HT-29 (cell line): ENCODE measurements at places on chromosomes 2 and 18.

DNA sequence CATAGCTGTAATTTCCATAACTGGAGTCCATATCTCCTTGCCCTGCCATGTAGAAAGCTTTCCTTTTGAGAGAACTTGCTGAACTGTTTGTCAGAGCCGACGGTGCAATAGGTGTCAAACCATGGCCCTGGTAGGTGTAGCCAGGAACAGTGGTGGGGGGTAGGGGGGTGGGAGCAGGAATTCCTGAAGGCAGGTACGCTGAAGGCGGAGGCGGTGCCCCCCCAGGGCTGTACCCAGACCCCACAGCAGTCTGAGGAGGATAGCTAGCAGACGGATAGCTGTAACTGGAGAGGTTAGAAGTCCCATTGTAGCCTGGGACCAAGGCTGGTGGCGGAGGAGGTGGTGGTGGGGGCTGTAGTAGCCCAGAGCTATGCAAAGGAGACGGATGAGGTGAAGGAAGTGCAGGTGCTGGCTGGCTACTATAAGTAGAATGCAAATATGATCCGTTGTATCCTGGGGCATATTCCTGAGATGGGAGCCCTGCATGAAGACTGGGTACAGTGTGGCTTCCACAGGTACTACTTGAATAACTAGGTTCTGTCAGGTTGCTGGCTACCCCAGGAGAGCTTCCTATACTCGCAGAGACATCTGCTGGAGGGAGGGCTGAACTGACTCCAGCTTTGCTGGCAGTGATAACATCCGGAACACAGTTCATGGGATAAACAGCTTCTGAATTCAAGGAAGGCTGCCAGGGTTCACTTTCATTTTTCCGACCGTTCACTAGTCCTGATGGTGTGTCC, 124.8 kb downstream of the FIGN start:
- DNase-seq = peak; percentile 66

DNA sequence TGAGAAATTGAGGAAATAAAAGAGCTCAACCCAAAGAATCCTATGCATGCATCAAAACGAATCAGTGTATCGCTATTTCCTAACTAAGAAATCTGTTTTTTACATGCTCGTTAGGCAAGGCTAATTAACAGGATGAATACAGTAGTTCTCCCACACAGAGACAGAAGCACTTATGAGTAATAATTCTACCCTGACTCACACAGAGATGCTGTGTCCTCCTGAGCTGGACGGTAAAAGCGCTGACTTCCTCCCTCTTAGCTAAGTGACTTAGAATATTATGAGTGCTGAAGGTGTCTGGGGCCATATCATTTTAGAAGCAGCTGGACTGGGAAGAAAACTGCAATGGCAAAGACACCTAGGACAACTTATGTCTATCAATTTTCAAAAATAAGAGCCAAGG, 18.5 kb downstream of the PLEKHM3 start:
- DNase-seq = no peak

DNA sequence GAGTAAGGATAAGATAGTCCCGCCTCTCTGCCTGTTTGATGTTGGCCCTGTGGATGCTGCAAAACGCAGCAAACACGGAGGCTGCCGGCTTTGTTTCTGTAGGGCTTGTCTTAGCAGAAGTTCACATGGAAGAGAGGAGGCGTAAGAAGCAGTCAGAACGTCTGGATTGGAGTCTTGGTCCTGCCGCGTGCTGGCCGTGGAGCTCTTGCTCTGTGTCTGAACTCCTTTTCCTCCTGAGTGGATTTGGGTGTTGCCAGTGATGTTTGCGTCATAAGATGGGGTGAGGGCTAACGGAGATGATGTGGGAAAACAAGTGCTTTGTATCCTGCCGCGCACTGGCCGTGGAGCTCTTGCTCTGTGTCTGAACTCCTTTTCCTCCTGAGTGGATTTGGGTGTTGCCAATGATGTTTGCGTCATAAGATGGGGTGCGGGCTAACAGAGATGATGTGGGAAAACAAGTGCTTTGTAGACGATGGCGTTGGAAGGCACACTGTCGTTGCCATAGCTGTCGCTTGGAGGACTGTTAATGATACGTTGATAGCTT, 240.9 kb downstream of the AGAP1 start:
- no peak for DNase-seq

- DNase-seq = no peak
These were observed 179.0 kb downstream of the LPIN1 start for GRCh38 chr2:11925295-11926066.

GRCh38 chr2:195561116-195561921, 95.7 kb upstream of the SLC39A10 start:
- DNase-seq = peak; percentile 18

- DNase-seq = no peak
These were observed 58.9 kb downstream of the SH3RF3 start for GRCh38 chr2:109187711-109188495.

DNA sequence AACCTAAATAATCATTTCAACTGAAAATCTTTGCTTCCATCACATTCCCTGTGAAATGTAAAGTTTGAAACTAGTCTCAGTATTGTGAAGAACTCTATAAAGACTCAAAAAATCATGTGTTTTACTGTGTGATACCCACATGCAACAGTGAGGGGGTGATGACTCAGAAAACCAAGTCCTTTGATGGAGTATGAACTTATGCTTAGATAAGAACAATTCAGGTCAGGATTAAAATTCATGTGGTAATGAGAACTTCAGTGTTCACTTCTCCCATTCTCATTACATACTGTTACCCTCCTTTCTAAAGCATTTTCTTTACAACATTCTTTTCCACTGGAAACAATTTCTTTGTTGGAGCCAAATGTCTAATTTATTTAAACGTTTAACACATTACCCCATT, 360.2 kb downstream of the FSIP2 start:
- DNase-seq = no peak

- DNase-seq = no peak
These were observed 50.0 kb upstream of the GPR39 start for GRCh38 chr2:132366421-132367180.

DNA sequence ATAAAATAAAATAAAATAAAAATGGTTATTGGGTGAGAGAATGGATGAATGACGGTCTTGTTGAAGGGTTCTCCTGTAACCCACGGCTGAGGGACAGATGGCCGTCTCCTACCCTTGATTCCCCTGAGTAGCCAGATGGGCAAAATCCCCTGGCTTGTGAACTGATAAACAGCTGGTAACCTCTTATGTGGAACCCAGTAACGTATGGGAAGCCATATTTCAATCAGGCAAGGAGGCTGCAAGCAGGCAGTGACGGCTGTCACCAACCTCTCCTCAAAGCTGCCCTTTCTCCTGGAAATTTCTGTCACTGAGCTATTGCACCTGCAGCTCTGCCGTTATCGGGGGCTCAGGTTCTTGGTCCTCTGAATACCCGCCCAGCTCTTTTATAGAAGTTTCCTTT, 165.3 kb upstream of the SMAD2 start:
- no peak for DNase-seq

- no peak for DNase-seq
These were observed 4.5 kb downstream of the NOL4 start for GRCh38 chr18:34220081-34220815.

DNA sequence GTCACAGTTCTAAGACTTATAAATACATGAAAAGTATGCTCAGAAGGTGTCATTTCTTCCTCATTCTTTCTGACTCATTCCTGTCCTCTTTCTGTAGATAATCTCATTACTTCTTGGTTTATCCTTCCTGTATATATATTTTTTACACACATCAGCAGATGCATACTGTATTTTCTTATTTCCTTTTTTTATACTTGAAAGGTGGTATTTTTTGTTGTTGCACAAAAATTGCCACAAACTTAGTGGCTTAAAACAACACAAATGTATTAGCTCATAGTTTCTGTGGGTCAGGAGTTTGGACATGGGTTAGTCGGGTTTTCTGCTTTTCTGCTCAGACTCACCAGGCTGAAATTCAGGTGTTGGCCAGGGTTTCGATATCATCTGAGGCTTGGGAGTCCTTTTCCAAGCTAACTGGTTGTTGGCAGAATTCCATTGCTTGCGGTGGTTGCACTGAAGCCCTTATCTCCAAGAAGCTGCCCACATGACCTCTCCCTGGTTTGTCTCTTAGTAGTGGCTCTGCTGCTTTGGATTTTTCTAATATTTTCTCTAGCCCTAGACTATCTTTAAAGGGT, 162.6 kb downstream of the FMNL2 start:
- DNase-seq = peak; percentile 65

GRCh38 chr2:236568922-236569572, 578 bp upstream of the ACKR3 start:
- DNase-seq = no peak

DNA sequence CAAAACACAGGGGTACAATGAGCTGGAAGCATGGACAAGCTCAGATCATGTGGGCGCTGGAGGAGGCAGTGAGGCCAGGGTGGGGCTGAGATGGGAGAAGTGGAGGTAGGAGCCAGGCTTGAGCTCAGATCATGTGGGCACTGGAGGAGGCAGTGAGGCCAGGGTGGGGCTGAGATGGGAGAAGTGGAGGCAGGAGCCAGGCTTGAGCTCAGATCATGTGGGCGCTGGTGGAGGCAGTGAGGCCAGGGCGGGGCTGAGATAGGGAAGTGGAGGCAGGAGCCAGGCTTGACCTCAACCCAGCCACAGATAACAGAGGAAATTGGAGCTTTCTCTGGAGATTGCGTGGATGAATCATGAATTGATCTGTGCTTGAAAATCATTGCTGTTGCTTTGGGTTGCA, 48.3 kb upstream of the TMEM18 start:
- no peak for DNase-seq

DNA sequence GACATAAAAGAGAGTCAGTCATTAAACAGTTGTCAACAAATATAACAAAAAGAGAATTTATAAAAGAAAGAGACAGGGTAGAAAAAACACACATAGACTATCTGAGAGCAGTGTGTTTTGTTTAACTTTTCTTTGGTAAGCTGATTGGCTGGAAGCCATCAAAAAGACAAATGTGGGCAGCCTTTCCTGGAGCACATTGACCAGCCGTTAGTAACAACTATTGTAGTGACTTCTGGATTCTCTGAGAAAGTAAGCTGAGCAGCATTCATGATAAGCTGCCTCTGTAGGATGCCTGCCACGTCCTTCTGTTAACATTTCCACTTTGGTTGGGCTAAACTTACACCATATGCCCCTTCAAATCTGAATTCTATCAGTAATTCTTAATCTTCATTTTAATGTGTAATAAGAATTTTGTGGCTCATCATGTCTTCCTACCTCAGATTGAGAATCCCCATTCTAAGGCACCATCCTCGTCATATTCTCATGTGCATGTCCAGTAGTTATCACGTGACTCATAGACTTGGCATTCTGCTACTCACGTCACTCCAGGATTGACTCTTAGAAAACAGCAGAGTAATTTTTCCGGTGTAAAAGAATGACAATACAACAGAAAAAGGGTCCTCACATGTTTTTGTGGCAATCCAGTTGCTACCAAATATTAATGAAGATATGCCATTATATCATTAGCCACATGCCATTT, 43.4 kb upstream of the DNAJC10 start:
- DNase-seq = no peak

GRCh38 chr18:13520306-13520705, 206.1 kb downstream of the FAM210A start:
- DNase-seq = no peak

GRCh38 chr2:189171956-189172609, 7.5 kb downstream of the COL5A2 start:
- DNase-seq = no peak

- no peak for DNase-seq
These were observed 819 bp downstream of the ANKRD44 start for GRCh38 chr2:197309691-197310231.

DNA sequence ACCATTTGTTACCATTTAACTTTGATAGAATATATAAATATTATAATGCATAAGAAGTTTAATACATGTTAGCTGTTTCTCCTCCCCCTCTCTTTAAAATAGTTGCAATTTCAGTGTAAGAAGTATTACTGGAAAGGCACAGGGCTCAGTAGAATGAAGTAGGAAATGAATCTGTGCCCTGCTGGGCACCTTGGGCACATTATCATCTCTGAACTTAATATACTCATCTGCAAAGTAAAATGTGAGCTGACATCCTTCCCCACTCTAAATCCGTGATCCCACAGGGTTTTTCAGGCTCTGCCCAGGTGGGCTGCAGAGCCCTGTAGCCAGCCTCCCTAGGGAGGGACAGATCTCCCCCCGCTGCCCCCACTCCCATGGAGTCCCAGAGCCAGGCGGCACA, 56.8 kb downstream of the DPP4 start:
- DNase-seq = no peak

GRCh38 chr2:195304310-195304709, 352.7 kb upstream of the SLC39A10 start:
- peak; percentile 44 for DNase-seq

GRCh38 chr2:116680256-116680936, 1134.1 kb upstream of the DDX18 start:
- no peak for DNase-seq

- no peak for DNase-seq
These were observed 1407.4 kb downstream of the SUCLG1 start for GRCh38 chr2:83051538-83052170.

DNA sequence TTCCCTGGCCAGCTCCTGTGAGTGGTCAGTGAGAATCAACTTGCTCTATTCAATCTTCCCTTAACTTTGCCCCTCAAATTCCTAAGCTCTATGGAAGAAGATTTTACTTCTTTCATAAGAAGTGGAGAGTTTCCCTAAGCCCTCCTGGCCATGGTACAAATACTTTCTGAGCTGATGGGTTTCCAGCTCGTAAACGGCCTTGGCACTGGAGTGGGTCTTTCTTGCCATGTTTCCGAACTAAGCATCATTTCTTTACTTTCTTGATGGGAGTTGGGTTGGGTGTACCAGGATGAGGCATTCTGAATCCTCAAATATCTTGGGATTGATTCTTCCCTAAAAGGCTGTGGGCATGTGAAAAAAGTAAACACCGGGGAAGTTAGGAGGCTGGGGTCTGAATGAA, 72.5 kb downstream of the ACKR3 start:
- DNase-seq = no peak

DNA sequence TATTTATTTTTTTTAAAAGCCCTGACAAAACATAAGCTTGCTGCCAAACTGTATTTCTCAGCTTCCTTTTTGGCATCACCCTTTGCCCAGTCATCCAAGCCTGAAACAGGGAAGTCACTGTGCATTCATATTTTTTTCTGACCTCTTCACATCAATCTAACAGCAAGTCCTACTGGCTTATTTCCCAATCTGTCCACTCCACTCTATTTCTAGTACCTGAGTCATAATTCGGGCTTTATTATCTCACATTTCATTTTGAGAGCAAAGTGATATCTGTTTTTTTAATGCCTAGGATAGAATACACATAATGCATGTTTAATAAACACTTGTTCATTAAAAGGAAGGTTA, 5.1 kb downstream of the HNMT start:
- DNase-seq = peak; percentile 43

- DNase-seq = no peak
These were observed 23.4 kb downstream of the LCLAT1 start for GRCh38 chr2:30470426-30470825.

- DNase-seq = no peak
These were observed 244.0 kb downstream of the PAX3 start for GRCh38 chr2:222054813-222055212.
